ENCODE measurements at places on chromosomes 3 and 15.

DNA sequence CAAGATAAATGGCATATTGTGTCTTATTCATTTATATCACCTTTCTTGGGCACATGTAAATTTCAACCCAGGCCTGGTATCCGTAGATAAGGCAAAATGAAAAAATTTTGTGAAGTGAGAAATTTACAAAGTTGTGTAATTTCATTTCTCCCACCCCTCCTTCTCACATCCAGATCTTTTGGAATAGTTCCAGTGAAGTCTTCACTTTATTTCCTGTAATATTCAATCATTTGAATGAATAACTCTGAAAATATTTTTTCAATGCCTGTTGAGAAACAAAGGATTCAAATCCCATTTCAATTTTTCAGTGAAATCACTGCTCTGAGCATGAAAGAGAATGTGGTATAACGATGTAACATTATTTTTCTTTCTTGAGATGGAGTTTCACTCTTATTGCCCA is 53.4 kb downstream of the BTLA start:
- DNase-seq: no peak

DNA sequence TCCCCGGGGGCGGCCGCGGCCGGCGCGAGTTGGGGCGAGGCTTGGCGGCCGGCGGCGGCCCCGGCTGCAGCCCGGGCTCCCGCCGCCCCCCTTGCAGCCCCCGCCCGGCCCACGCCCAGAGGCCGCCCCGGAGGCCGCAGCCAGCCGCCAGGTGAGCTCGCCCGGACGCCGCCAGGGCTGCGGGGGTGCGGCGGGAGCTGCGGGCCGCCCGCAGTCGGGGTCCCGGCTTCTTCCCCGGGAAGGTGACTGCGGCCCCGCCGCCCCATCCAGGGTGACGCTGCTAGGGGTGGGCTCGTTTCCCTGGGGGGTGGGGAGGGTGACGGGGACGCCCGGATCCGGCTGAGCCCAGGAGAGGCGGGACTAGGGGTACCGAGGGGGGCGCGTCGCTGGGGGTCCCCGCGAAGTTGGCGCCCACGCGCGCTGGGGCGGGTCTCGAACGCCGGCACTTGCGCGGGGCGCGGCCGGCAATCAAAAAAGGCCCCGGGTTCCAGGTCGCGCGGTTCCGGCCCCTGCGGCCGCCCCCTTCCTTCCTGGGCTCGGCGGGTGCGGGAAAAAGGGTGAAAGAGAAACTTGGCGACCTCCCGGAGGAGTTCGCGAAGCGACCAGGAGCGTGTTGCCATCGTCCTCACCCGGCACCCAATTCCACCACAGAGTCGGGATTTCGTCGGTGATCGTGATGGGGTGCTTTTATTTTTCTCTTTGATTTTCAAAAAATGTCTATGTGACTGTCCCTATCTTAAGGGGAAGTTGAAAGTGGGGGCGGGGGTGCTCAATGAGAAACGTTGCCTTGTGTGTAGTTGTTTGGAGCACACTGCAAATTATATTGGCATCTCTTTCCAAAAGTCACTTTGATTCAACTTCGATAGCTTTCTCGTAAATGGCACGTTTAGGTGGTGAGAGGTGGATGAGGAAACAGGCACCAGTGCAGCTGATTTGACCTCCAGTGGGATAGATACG is 619 bp downstream of the ATXN7 start:
- peak; percentile 56 for DNase-seq

GRCh38 chr15:90203922-90204321 is 2.8 kb downstream of the SEMA4B start:
- DNase-seq: no peak

DNA sequence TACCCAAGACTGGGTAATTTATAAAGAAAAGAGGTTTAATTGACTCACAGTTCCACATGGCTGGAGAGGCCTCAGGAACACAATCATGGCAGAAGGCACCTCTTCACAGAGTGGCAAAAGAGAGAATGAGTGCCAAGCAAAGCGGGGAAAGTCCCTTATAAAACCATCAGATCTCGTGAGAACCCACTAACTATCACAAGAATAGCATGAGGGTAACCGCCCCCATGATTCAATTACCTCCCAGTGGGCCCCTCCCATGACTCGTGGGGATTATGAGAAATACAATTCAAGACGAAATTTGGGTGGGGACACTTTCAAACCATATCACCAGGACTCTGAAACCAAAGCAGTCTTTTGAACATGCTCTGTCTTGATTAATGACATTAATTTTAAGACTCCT is 7.0 kb downstream of the RTP3 start:
- no peak for DNase-seq

DNA sequence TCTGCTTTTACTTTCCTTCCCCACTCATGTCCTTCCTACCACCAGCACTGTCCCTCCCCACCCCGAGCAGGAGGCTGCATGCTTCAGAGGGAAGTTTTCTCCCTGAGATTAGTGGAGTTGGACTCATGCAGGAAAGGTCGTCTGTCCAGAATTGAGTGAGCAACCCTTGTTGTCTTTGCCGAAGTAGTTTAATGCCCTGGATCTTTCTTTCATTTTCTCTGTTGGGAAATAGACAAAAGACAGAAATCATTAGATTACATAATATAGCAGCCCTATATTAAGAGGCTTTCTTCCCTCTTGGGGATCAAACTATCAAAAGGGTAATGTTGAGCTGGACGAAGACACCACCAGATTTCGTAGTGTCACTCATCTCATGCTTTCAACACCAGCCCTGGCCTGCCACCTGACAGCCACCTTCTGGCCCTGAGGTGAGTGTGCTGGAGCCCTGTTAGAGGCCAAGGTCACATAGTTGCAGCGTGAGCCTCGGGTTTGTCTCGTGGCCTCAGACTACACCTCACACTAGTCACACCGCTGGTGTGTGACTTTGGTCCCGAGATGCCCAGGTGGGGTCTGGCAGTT is 231.0 kb downstream of the ITPR1 start:
- peak; percentile 42 for DNase-seq

DNA sequence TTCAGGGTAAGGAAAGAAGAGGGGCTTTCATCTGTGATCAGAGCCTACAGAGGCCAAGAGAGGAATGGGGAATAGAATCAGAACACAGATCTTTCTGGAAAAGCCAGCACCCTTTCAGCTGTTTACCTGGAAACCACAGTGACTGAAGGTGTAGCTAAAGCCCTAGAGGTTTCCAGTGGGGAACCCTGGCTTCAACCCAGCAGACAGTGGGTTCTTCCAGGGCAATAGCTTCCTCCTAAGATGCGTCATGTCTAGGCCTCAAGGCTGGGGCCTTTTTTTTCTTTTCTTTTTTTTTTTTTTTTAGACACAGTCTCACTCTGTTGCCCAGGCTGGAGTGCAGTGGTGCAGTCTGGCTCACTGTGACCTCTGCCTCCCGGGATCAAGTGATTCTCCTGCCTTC is 3.1 kb upstream of the CPNE9 start:
- no peak for DNase-seq

- DNase-seq: no peak
Observed at GRCh38 chr15:68629519-68630210, 50.9 kb downstream of the CORO2B start.

- DNase-seq: peak; percentile 69
Observed at GRCh38 chr3:105806359-105806758, 62.5 kb downstream of the CBLB start.

GRCh38 chr3:7095116-7095515 is 234.2 kb downstream of the GRM7 start:
- DNase-seq: no peak

GRCh38 chr3:149233323-149233722 is 11.7 kb upstream of the CP start:
- DNase-seq: no peak

DNA sequence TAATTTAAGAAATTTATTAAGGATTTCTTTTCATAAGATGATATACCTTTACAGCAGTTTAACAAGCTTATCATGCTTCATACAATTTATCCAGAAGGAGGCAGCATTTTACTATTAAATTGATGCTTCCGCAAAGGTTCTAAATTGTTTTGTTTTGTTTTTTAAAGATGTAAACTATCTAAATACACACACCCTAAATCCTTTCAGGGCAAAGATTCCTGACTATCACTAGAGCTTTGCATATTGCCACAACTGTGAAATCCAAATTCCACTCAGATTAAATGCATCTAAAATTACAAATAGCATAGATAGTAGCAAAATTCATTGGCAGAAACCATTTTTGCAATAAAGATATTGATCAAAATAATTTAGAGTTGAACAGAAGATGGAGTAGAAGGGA is 44.5 kb upstream of the CCNL1 start:
- peak; percentile 7 for DNase-seq

DNA sequence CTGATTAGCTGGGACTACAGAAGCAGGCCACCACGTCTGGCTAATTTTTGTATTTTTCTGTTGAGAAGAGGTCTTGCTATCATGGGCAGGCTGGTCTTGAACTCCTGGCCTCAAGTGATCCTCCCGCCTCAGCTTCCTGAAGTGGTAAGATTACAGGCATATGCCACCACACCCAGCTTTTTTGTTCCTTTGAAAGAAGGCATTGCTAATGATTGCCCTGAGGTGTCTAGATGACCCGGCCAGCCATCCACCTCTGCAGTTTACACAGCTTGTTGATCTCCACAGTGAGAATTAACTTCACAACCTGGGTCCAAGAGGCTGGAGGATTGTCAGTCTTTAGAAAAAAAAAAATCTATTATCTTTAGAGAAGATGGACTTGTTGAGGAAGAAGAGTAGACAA is 58.7 kb downstream of the SMAD3 start:
- no peak for DNase-seq

DNA sequence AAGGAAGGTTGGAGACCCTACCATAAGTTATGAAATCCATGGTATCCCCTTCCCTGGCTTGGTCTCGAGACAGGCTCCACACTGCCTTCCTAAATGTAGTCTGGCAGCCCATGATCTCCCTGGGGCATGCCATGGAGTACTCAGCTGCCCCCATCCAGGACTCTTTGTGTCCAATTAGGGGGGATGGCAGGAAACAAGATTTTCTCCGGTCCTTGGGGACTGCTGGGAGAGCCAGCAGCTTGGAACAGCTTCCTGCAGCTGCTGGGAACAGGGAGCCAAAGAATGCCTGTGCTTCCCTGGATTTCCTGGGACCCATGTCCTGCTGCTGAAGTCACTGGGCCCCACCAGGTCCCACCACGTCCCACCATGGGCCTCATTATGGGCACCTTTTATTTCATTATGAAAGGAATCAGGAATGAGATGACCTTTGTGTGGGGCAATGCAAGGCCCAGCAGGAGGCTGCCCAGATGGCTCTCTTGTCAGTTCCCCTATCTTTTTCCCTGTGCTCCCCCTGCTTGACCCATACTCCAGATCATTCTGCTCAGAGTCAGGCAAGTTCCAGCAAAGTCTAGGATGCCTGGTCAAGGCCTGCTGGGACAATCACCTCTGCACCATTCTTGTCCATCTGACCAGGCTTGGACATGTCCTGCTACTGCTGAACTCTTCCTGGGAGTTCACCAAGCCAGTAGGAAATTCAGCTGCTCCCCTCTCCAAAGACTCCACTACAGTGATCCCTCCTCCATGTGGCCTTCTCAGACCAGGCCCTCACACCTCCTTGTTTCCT is 15.0 kb upstream of the DAG1 start:
- no peak for DNase-seq

- no peak for DNase-seq
Observed at GRCh38 chr3:94996743-94997142, 933.9 kb downstream of the NSUN3 start.

DNA sequence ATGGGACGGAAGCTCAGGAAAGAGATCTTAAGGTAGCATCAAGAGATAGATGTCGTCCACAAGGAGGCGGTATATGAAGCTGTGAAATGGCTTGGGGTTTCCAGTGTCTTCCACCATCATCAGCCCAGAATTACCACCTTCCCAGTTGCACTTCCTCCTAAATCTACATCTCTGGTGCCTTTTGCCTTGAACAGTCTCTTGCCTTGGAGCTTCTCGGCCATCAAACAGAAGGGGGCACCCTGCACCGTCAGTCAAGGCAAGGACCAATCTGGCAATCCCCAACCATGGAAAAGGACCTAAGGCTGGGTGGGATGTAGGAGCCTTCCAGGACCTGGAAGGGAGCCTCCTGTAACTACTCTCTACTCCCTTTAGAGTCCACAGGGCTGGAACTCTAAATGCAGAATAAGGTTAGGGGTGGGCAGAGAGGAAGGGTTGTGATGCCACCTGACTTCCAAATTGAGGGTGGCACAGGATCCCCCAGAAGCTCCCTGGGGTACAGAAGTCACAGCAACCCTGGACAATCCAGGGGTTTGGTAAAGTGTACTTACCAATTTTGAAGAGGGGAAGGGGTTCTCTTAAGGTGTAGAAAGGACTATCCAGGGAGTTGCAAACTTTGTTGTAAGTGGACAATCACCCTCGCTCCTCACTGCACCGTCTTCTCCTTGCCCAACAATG is 1.0 kb upstream of the RYR3 start:
- peak; percentile 21 for DNase-seq

GRCh38 chr3:8352475-8352874 is 149.1 kb upstream of the LMCD1 start:
- no peak for DNase-seq

DNA sequence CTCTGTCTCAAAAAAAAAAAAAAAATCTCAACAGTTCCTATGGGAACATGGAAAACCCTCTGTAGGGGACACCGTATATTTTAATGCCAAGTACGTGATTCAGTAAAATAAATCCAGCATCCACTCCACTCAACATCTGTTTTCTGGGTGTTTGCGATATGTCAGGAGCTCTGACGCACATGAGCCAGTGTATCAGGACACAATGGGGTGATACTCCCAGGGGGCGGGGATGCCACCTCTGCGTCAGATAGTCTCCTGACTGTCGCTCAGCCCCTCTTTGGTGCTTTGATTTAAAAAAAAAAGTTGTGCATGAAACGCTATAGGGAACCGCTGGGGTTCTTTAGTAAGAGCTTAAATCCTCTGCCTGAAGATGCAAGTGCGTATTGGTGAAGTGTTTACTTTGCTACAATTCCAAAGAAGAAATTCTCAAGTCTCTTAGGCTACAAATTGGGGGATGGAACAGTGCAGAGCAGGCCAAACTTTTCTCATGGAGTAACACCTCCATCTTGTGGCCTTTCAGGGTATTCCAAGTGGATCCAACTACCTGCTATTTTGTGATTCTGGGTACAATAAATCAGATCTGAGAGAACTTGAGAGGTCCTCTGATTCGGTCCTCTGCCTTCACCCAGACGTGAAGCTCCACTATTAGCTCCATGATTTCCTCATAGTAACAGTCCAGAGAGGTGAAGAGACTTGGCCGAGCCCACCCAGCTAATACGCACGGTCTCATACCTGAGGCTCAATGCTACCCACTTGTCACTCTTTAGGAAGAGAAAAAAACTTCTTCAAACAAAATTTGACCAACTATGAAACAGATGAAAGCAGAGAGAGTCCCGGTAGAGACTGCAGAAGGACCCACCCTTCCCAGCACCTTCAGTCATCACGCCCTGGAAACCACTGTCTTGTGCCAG is 9.3 kb upstream of the NR2E3 start:
- peak; percentile 54 for DNase-seq

DNA sequence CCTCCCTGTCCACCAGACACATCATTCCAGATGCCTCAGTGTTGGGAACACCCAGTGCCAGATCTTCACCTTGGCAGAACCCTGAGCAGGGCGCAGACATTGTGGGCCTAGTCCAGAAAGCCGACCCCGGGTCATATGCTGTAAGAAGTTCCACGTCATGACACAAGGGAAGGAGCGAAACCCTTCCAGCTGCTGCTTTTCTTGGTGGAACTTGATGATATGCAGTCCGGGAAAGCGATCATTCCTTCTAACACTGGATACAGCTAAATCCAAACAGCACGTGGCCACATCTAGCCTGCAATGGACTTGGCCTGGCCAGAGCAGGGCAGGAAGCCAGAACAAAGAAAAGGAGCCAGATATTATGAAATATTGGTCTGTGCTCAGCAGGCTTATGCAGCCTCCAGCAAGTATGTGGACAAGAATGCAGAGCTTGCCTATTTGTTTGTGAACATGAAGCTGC is 22.0 kb downstream of the GASK1A start:
- DNase-seq: no peak

GRCh38 chr15:47673232-47673761 is 44.0 kb upstream of the SEMA6D start:
- no peak for DNase-seq

All from suppressor macrophage (primary cell).